ENCODE measurements at places on chromosomes 1 and 21.

DNA sequence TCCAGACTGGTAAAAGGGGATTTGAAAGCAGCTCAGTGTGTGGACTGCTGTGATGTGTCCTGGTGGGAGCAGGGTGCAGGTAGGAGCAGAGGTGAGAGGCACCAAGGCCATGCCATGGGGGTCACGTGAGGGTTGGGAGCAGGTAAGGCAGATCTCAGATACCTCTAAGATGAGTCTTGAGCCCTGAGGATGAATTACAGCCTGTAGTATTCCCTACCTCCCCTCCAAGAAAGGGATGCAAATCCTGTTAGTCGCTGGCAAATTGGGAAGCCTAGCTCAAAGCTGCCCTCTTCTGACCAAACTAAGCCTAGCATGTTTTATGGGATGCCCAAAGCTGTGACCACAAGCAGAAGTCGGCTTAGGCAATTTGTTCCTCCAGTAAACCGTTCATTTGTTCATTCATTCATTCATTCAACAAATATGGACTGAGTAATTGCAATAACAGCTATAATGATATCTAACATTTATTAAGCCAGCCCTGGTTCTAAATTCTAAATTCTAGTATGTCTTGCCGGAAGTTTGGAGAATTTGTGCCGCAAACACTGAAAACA is 3.9 kb upstream of the NUAK2 start:
- DNase-seq: peak; percentile 10

DNA sequence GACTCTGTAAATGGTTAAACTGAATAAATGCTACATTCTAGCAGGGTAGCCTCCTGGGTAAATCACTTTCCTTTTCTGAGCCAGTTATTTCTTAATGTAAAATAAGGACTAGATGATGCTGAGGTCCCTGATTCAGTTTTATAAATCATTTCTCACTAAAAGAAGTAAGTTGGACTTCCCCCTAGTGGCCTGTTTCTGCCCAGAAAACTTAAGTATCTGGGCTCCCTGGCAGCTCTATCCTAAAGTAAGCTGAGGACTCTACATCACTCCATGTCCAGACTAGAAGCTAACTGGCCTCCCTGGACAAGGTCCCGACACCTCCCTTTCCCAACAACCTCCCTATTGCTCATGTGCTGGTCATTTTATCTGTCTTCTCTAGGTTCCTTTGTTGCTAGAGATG is 3.0 kb downstream of the GPN2 start:
- DNase-seq: no peak

DNA sequence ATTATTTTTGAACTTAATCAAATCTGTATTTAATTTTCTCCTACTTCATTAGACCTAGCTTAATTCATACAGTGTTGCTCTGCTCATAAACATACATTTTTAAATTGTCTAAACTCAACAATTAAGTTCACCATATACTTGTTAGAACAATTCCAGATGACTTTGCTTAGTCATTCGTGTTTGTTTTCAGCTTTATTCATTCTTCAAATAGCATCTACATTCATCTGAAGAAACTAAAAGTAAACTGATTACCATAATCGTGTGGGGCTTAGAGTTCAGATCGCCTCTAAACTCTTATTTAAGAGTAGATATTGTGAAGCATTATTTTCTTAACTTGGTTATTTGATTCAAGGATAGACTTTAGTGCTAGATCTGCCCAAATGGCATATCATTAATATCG is 34.4 kb downstream of the KLHL20 start:
- DNase-seq: no peak

DNA sequence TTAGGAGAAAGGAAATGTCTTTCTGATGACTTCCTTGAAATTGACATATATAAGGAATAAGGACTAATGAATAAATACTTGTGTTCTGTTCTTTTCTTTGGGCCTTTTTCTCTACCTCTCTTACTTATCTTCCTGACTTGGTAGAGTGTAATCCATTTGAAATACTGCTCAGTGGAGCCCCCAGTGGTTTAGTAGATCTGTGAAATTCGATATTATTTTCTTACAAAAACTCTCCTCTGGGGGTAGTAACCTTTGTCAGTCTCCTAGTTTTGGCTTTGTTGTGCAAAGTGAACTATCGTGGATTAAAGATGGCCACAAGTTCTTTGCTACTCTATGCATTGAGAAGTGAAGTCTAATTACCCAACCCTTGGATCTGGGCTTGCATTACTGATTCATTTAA is 48.8 kb downstream of the DUSP10 start:
- no peak for DNase-seq

DNA sequence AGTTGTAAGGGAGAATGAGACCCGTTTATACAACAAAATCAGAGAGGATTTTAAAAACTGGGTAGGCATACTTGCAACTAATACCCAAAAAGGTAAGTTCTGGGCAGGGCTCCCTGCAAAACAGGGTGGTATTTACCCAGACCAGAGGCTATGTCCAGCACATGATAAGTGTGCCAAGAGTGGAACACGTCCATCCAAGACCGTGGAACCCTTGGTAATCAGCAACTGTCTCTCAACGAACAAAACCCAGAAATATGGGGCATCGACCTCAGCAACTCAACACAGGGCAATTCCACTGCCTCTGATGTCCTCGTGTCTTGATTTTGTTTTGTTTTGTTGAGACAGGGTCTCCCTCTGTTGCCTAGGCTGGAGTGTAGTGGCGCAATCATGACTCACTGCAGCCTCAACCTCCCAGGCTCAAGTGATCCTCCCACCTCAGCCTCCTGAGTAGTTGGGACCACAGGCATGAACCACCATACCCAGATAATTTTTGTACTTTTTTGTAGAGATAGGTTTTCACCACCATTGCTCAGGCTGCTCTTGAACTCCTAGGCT is 26.7 kb upstream of the MX1 start:
- DNase-seq: no peak

DNA sequence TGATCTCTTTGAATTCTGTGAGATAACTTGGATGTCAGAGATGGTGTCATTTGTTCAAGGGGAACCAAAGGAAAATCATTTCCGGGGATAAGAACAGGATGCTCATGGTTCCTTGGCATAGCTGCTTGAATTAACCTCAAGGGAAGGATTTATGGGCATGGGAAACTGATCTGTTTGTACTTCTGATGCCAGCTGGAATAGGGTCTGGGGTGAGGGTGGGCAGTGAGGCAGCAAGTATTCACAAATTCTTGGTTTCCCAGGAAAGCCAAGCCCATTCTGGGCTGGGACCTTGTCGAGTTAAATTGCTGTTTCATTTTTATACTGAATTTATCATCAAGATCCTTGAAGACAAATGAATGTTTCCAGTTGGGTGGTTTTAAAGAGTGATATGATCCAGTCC is 14.1 kb downstream of the INTS3 start:
- no peak for DNase-seq

- DNase-seq: no peak
Measured at GRCh38 chr1:41658431-41659158, 174.1 kb upstream of the EDN2 start.

DNA sequence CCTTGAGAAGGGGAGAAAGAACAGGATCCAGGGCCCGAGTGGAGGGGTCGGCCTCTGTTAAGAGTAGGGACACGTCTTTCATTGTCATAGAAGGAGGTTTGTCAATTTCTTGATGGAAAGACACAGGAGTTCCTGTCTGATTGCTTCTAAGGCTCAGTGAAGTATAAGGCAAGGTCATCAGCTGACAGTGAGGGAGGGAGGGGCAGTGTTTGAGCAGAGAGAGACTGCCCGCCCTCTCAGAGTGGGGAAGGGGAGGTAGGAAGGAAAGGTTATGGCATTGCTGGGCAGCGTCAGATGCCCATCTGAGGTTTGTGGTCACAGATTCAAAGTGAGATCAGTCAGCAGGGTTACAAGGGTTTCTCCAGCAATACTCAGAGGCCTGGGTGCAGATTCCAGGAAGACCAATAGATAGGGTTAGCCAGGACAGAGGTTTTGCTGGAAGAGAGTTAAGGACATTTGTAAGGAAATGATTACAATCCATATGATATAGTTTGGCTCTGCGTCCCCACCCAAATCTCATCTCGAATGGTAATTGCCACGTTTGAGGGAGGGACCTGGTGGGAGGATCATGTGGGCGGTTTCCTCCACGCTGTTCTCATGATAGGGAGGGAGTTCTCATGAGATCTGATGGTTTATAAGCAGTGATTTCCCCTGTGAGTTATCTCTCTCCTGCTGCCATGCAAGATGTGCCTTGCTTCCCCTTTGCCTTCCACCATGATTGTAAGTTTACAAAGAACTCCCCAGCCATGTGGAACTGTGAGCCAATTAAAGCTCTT is 127.2 kb upstream of the GJB5 start:
- no peak for DNase-seq

GRCh38 chr1:84615790-84616189 is 41.5 kb upstream of the CTBS start:
- no peak for DNase-seq

DNA sequence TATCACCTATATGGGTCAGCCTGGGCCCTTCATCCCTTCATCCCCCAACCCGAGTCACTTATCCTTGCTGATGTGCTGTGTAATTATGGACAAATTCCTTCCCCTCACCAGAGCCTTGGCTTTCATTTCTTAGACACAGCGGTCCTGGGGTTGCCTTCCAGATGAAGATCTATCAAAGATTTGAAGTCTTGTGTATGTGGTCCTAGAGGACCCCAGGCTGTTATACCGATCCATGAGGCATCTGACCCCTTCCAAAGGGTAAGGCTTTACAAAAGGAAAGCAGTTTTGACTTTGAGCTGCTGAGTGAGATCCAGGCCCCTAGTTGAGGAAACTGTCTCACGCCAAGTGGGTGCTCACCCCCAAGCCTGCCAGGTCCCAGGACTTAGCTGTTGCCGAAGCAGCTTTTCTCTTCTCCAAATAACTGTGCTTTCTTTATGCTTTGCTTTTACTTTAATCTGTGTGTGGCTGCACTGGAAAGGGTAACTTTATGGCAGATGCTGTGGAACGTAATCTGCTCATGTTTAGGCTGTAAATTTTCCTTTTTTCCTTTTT is 37.6 kb downstream of the MAN1C1 start:
- no peak for DNase-seq

- DNase-seq: no peak
Measured at GRCh38 chr1:207691841-207692240, 46.9 kb downstream of the CR1L start.

DNA sequence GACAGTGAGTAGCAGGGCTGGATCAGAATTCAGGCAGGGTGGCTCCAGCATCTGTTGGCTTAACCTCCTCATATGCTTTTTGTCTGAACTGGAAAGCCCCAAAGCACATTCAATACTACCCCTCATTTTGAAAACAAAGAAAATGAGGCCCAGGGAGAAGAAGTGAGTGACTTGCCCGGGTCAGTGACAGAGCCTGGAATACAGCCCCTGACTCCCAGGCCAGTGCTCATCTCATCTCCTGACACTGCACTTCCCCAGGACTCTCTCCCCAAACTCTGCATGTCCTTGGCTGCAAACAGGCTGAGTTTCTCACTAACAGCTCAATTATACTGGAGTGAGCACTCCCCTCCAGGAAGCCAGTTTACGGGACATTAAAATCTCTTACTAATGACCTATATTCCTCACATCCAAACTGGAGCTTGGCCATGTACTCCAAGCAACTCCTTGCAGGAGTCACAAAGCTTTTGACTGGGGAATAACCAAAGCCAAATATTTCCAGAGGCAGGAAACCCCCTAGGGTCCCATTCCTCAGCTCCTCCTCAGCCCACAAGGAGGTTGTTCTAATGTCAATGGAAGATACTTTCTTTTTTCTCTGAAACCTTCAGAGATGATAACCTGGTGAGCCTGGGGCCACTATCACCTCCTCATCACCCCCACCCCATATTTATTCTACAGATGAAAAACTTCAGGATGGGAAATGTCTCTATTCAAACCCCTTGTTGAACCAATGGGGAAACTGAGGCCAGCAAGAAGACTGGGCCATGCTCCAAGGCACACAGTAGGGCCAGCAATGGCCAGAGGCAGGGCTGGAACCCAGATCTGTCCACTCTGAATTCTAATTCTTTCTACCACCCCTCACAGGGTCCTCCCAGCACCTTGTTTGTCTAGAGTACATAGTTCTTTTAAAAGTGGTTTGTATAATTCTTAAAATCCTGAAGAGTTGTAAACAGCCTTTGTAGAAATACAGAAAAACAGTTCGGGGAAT is 127.0 kb downstream of the PLPP3 start:
- DNase-seq: no peak

DNA sequence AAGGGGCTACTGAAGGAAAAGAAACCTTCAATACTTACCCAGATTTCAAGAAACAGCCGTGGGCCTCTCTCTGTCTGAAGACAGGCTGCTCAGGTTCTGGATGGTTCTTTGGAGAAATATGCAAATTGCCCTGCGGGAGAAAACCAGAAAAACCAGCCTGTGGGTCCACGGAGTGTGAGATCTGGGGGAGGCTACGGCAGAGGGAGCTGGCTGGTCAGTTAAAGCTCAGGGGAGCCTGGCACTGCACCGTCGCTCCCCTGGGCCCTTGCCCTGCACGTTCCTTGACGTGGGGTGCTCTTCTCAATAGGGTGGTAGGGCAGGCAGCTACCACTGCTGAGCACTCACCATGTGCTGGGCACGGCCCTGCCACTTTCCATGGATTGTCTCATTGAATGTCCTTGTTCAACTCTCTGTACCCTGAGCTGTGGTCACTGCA is 12.7 kb downstream of the TMCO4 start:
- no peak for DNase-seq

- DNase-seq: no peak
Measured at GRCh38 chr21:46069166-46069565, 28.7 kb upstream of the COL6A2 start.

GRCh38 chr1:204868340-204868700 is 2.3 kb upstream of the NFASC start:
- peak; percentile 37 for DNase-seq

DNA sequence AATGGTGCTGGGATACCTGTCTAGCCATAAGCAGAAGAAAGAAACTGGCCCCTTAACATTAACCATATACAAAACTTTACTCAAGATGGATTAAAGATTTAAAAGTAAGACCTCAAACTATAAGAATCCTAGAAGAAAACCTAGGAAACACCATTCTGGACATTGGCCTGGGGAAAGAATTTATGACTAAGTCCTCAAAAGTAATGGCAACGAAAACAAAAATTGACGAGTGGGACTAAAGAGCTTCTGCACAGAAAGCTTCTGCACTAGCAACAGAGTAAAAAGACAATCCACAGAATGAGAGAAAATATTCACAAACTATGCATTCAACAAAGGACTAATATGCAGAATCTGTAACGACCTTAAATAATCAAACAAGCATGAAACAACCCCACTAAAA is 66.7 kb downstream of the NME7 start:
- no peak for DNase-seq

- no peak for DNase-seq
Measured at GRCh38 chr1:24105368-24106160, 6.4 kb downstream of the MYOM3 start.

DNA sequence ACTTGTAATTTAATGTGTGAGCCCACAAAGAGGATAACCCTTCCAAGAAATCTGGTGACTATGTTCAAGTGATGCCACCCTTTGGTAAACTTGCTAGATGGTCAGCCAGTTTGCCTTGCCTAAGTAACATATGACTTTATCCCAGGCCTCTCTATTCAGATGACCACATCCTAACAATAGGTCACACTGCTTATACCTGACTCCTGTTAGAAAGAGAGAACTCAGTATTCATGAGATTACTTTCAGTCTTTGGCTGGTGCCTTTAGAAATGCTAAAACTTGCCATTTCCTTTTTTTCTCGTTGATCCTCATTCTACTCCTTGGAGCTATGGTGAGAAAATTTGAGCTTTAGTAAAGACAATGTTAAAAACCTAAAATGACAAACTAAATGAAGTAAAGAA is 28.5 kb upstream of the SERBP1 start:
- no peak for DNase-seq

Measured in amygdala (tissue), 56 donors.